SJSA1 (cell line): ENCODE measurements at places on chromosomes 6 and 20. TPM values are rescaled to one million over a fixed set of nuclear protein-coding genes. Genes with fewer than 3 reads are reported as not detected.

The UBE3D gene
- total RNA-seq, result 6.8 and 6.9 TPM in 2 replicates

The SF3B5 gene
- total RNA-seq, result 150 and 199 TPM in 2 replicates

The TRAPPC3L gene
- total RNA-seq, result 0.06 TPM in 1 of 2 replicates, not detected in the other

The GRM1 gene
- not detected in 2 replicates for total RNA-seq

The DNMT3B gene
- total RNA-seq, result 2.6 and 5.6 TPM in 2 replicates

The SNAP25 gene
- 3.9 and 13.9 TPM in 2 replicates for total RNA-seq

The XKR7 gene
- total RNA-seq, result not detected in 2 replicates

The DOK5 gene
- 0.63 and 4.0 TPM in 2 replicates for total RNA-seq

The SLC18B1 gene
- 4.2 and 4.3 TPM in 2 replicates for total RNA-seq

The GNRH2 gene
- total RNA-seq, result not detected in 2 replicates

The KIAA0408 gene
- 5.1 and 5.8 TPM in 2 replicates for total RNA-seq

The IL20RA gene
- not detected in 2 replicates for total RNA-seq

The HSD17B8 gene
- 4.5 and 11.6 TPM in 2 replicates for total RNA-seq
